ENCODE measurements at places on chromosomes 5 and 9.

DNA sequence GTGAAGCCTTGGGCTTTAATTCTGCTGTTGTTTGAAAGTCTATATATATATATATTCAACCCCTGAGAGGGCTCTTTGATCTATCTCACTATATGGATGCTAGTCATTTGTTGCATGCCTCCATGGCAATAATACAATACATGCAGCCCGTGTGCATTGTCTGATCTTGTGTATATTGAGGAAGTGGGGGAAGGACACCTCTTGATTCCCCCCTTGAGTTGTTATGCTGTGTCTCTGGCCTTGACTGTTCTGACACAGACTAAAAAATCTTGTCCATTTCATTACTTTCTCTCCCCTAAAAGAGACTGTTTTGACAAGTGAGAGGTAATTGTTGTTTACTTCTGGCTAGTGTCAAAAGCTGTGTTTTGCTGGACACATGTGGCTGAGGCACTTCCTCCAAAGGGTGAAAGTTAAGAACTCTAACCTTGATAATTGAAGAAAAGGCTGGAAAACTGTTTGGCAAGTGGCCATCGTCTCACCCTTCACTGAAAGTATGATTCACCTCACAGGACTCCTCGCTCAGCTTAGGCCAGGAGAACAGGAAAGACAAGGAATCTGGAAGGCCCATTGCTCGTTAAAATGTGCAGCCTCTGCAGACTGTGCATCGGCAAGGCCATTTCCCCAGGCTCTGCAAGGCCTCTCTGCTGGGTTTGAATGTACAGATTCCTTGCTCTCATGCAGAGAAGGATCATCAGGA, 304.0 kb downstream of the PRELID2 start:
- DNase-seq = no peak

- DNase-seq = peak; percentile 61
These were observed 1.2 kb upstream of the CEMIP2 start for GRCh38 chr9:71769175-71770161.

DNA sequence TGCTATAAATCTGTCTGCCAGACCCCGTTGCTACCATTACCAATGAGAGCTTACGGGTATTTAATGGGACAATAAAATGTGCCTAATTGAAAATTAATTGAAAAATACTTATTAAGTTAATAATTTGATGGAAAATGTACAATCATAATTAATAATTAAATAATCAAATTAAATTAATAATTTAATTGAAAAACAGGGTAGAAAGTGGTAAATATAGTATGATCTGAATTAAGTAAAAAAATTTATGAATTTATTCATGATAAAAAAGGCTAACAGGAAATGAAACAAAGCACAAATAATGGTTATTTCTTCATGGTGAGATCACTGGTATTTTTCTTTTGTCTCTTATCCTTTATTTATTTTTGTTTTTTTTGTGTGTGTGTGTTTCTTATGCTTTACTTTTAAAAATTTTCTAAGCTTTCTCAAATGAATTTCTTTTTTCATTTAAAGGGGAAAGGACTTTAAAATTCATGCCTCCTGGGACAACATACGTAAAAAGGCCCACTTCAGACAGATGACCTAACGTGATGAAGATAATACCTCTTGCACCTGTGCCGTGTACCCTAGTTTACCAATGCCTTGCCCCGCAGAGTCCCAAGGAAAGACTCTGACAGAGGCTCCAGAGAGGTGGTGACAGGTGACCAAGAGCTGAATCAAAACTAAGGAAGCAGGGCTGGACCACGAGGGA, 24.0 kb upstream of the RXRA start:
- DNase-seq = no peak

- DNase-seq = no peak
These were observed 1949.6 kb upstream of the WWC1 start for GRCh38 chr5:166341740-166342337.

- no peak for DNase-seq
These were observed 90.1 kb upstream of the RASEF start for GRCh38 chr9:83153030-83153429.

GRCh38 chr5:175860531-175861045, 10.8 kb upstream of the CPLX2 start:
- no peak for DNase-seq

DNA sequence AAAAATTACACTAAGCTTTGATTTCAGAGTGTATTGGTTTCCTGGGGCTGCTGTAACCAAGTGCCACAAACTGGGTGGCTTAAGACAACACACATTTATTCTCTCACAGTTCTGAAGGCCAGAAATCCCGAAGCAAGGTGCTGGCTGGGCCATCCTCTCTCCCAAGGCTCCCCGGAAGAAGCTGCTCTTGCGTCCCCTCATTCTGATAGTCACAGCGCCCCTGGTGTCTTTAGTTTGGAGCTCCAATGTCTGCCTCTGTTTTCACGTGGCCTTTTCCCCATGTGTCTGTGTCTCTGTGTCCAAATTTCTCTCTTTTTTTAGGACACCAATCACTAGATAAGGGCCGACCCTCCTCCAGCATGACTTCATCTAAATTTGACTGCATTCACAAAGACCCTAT, 56.7 kb downstream of the ROPN1L start:
- no peak for DNase-seq

DNA sequence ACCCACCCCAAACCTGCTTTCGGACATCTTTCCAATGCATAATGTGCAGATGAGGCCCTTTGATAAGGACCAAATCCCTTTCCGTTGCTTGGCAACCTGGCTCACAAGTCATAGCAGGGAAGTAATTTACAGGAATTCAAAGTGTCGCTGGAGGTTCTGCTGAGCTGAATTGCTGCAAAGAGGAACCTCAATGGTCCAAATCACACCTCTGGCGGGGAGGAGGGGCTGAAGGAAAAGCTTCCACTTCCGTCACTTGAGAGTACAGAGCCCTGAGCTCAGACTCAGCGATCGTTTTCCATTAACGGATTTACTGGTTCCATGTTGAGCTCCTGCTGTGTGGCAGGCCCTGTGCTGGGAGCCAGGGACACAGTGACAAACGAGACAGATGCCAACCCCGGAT, 99.3 kb downstream of the KCNIP1 start:
- DNase-seq = no peak

- DNase-seq = peak; percentile 78
These were observed 228.6 kb downstream of the SLF1 start for GRCh38 chr5:94847019-94847418.

DNA sequence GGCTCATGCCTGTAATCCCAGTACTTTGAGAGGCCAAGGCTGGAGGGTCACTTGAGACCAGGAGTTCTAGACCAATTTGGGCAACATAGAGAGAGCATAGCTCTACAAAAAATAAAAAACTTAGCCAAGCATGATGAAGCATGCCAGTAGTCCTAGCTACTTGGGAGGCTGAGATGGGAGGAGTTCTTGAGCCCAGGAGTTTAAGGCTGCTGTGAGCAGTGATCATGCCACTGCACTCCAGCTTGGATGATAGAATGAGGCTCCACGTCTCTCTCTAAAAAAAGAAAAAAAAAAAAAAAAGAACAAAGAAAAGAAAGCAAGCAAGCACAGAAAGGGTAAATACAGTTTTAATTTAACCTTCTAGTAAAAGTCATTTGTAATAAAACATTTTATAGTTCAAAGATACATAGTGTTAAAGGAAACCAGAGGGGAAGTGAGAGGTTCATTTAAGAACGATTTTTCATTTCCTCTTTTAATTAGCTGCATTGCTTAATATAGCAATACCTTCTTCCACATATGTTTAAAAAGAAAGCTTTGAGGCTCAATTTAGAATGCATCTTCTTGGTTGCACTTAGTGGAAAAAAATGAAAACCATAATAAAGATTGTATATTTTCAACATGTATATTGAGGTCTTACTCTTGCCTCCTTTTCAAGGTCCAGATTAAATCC, 14.9 kb downstream of the GAPT start:
- DNase-seq = no peak

- DNase-seq = no peak
These were observed 41.1 kb downstream of the ACTBL2 start for GRCh38 chr5:57441557-57441956.

DNA sequence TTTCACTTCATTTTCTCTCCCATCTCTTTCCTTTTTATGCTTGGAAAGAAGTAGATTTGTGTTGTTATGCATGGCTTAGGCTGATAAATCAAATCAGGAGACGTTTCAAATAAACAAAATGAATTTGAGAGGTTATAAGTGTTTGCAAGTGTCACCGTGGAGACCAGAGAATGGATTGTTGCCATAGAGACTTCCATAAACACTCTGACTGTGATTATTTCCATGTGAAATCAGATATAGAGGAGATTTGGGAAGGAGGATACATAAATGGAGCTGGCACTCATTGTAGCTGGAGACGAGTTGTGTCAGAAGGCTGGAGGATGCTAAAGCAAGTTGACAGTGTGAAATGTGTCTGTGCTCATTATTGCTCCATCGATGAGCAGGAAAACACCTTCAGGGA, 84.2 kb upstream of the PCSK1 start:
- DNase-seq = no peak

GRCh38 chr5:115978779-115979178, 16.5 kb downstream of the LVRN start:
- DNase-seq = no peak

- no peak for DNase-seq
These were observed 112.5 kb downstream of the WDR41 start for GRCh38 chr5:77379558-77380061.

DNA sequence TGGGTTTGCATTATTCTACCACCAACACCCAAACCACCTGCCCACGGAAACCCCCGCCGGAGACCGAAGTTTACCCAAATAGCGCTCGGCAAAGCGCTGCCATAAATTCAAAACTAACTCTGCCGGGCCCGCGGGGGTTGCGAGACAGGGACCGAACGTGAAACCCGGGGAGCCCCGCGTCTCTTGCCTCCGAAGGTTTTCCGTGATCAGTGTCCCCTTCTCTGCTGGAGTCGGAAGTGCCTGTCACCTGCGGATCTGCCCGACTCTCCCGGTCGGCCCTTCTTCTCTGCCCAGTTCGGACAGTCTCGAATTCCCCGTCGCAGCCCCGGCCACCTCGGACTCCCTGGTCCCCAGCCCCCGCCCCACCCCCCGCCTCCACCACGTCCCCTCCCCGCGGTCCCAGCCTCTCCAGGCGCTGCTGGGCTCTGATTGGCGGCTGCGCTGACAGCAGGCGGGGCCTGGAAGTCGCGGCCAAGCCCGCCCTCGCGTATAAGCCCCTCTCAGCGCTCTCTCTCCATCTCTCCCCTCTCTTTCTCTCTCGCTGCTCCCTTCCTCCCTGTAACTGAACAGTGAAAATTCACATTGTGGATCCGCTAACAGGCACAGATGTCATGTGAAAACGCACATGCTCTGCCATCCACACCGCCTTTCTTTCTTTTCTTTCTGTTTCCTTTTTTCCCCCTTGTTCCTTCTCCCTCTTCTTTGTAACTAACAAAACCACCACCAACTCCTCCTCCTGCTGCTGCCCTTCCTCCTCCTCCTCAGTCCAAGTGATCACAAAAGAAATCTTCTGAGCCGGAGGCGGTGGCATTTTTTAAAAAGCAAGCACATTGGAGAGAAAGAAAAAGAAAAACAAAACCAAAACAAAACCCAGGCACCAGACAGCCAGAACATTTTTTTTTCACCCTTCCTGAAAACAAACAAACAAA, at the start of gene RORB:
Gene RORB, plus strand, starts transcription at position 517 of the 929 bp plus-strand sequence. CDS start 642 bp downstream, outside the sequence.
- DNase-seq = peak; percentile 31

- DNase-seq = no peak
These were observed 27.7 kb upstream of the CDC23 start for GRCh38 chr5:138240650-138241385.

- DNase-seq = no peak
These were observed 125.5 kb upstream of the ZNF462 start for GRCh38 chr9:106737516-106737915.

GRCh38 chr5:170508036-170508435, 4.2 kb downstream of the KCNIP1 start:
- no peak for DNase-seq

- no peak for DNase-seq
These were observed 128.0 kb upstream of the IL12B start for GRCh38 chr5:159458217-159458711.

DNA sequence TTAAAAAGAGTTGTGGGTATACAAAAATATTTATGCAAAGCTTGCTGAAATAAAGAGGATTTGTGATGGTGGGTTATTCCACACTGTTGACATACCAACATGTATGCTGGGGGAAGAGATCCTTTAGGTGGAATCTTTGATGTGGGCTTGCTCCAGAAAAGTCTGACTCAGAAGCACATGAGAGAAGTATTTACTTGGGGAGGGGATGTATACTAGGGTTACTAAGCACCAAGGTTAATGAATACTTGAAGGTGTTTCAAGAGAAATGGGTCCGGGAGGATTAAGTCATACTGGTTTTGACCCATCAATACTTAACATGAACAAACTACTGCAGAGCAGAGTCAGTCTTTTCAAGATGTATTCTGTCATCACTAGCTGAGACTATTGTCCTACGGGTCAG, 316.4 kb upstream of the GRIN3A start:
- DNase-seq = no peak

GRCh38 chr5:154373729-154374179, 72.0 kb upstream of the SAP30L start:
- no peak for DNase-seq

GRCh38 chr5:33332804-33333203, 108.0 kb upstream of the TARS1 start:
- DNase-seq = no peak

DNA sequence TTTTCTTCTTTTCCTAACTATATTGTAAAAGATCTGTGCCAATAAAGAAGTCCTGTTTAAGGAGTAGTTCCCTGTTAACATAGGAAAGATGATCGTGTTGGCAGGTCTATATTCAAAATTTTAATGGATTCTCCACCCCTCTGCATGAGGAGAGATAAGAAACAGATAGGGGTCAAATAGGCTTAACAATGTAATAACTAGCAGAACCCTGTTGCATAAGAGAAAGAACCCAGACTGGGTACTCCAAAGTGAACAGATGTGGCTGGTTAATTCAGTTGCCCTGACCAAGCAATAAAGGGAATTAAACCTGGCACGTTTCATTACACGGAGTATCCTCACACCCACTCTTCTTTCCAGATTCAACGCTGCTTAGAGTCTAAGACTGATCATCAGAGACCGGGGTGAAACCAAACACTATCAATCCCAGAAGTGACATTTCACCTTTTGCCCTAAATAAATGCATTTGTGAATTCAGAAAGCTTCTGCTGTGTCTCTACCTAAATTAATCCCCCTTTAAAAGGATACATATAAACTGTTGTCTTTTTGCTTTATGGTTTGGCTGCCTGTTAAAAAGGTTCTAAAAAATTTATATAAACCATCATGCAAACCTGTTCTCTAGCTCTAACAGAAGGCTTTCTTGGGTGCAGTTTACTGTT, 1276.9 kb upstream of the WWC1 start:
- no peak for DNase-seq

DNA sequence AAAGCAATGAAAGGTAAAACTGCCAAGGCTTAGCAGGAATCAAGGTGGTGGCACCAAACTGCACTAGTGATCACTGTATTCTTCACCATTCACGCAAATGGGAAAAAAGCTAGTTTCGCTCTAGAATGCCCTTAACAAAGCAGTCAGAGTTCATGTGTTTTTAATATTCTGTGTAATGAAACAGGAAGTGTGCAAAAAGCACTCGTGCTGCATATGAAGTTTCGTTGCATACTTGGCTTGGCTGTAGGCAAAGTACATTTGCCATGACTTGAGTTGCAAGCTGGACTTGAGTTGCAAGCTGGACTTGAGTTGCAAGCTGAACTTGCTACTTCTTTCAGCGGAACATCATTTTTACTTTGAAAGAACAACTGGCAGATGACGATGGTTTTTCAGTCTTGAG, 55.4 kb downstream of the FOXI1 start:
- no peak for DNase-seq
